PC-3 (cell line): ENCODE measurements at places on chromosomes 5 and 9. TPM values are rescaled to one million over a fixed set of nuclear protein-coding genes. Genes with fewer than 3 reads are reported as not detected.
A peak's percentile ranks its signal among the peaks of the same experiment; 100 is the strongest.

The SPATA31D4 gene
- total RNA-seq, result not detected in 2 replicates

DNA sequence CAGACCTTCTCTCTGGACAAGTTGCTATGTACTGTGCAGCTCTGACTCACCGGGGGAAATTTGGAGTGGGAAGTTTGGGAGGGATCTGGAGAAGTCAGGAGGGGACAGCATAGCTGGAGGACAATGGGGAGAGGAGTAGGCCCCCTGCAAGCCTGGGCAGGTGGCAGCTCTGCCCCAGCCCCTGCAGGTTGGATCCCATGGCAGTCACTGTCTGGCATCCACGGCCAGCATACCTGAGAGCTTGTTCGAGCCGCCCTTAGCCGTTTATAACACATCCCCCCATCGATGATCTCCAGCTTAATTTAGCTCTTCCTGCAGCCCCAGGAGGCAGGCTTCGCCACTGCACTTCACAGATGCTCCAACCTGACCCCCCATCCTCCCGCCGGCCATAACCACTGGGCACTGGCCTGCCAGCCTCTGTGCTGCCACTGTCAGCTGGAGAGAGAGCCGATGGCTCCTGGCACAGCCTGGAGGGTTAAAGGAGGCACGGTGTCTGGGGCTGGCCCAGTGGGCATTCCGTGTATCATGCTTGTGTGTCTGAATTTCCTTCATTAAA is 57.7 kb upstream of the RNU6ATAC start:
- DNase-seq, result no peak
- no peaks in the 10 kb centered on the region for H3K36me3 ChIP-seq

- H3K27ac ChIP-seq, result no peak overlapping the region
- H3K4me1 ChIP-seq, result no peaks in the 10 kb centered on the region
- H3K4me3 ChIP-seq, result no peak overlapping the region
- H3K36me3 ChIP-seq, result no peaks in the 10 kb centered on the region
- no peaks in the 10 kb centered on the region for H3K27me3 ChIP-seq
- DNase-seq, result no peak
Observed at GRCh38 chr5:156695774-156696173, 154.3 kb upstream of the PPP1R2B start.

DNA sequence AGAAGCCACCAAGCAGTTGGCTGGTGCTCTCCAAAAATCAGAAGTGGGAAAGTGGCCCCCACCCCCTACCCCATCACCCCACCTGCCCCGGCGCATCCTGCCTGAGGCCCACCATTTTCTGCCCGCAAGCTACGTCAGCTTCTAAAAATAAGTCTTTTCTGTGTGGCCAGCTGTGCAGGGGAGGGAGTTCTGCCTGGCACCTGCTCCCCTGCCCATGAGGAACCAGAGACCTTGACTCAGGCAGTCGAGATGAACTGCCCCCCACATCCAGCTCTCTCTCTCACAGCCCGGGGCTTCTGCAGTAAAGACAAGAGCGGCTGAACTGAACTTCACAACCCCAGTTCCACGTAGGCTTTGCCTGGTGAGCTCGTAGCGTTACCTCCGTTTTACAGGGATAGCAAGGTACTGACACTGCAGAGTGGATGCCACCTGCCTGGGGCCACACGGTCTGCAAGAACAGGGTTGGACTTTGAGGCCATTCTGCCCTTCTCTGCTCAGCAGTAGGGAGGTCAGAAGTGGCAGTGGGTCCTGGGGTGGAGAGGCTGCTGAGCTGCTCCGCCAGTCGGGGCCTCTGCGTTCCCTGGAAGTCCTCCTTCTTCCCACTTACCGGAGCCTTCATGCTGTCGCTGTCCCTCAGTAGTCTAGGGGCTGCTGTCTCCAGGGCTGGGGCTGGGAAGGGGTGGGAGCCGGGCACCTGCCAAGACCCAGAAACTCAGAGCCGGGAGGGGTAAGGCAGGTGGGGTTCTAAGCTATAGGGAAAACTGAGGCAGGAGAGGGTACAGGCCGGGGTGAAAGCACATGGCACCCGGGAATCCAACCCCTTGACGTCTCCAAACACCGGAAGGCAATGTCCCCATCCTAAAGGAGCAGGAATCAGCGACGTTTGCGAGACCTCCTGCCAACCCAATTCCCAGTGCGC is 781 bp downstream of the ST6GALNAC4 start:
- H3K36me3 ChIP-seq, result no peaks in the 10 kb centered on the region
- no peaks in the 10 kb centered on the region for H3K27me3 ChIP-seq
- H3K4me3 ChIP-seq, result peak overlapping the region; percentile 80
- H3K4me1 ChIP-seq, result peaks cover 36% of the 10 kb centered on the region

The MLANA gene
- total RNA-seq, result not detected in 2 replicates

The SLC24A2 gene
- not detected in 2 replicates for total RNA-seq

GRCh38 chr9:107486674-107487520 is 2.7 kb downstream of the KLF4 start:
- no peak overlapping the region for H3K27ac ChIP-seq
- peaks cover 16% of the 10 kb centered on the region for H3K4me1 ChIP-seq
- H3K27me3 ChIP-seq, result no peaks in the 10 kb centered on the region

DNA sequence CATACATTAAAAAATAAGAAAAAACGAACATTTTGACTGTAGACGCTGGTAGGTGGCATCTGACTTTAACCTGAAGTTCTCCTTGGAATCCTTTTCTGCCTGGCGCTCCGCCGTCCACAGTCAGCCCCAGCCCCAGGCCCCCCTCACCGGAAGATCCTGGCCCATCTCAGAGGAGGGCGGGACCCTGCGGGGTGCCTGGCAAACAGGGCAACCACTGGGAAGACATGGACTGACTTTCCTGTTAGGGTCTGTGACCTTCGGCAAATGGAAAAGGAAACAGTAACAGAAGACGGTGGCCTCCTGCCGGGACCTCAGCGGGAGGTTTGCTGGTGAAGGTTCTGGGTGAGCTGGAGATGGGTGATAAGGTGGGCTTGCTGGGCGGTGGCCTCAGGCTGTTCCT is 11.7 kb upstream of the EGR1 start:
- no peak overlapping the region for H3K27ac ChIP-seq
- no peaks in the 10 kb centered on the region for H3K4me1 ChIP-seq
- H3K36me3 ChIP-seq, result no peaks in the 10 kb centered on the region
- DNase-seq, result no peak
- no peaks in the 10 kb centered on the region for H3K27me3 ChIP-seq
- H3K4me3 ChIP-seq, result no peak overlapping the region

- peak; percentile 30 for DNase-seq
- no peaks in the 10 kb centered on the region for H3K4me1 ChIP-seq
- H3K36me3 ChIP-seq, result no peaks in the 10 kb centered on the region
- H3K27me3 ChIP-seq, result no peaks in the 10 kb centered on the region
- H3K4me3 ChIP-seq, result no peak overlapping the region
Observed at GRCh38 chr5:9105851-9106250, 440.0 kb downstream of the SEMA5A start.

The ADAMTSL2 gene
- not detected in 2 replicates for total RNA-seq

DNA sequence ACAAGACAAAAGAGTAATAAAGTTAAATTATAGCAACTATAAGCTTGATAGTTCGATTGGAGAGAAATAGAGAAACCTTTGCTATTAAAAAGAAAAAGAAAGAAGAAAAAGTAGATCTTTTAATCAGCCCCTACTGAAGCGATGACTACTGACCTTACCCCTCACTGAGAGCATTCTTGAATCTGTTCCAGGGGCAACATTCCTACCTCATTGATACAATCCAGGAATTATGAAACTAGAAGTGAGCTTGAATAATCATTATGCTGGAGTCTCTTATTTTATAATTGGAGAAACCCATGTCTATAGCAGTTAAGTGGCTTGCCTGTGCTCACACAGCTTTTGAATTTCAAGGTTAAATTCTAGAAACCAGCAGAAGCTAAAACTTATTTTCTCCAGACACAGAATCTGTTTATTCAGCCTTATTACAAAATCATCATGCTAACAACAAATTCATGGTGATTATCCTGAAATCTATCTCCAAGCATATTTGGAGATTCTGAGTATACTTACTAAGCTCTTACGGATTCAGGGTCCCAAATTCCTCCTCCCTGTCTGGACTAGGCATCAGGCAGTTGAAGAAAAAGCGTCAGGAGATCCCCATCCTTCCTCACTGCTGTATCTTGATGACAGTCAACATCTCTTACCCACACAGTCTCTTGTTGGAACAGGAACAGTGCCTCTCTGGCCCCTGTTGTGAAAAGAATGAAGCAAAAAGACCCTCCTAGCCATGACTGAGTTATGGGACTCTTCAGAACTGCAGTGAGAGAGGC is 547.6 kb upstream of the WWC1 start:
- DNase-seq, result peak; percentile 63
- H3K27me3 ChIP-seq, result peaks cover 62% of the 10 kb centered on the region
- peaks cover 5% of the 10 kb centered on the region; the same call in 1 of the 2 replicates for H3K4me1 ChIP-seq
- H3K27ac ChIP-seq, result no peak overlapping the region
- no peak overlapping the region for H3K4me3 ChIP-seq
- H3K36me3 ChIP-seq, result no peaks in the 10 kb centered on the region

GRCh38 chr9:2355697-2355983 is 265.9 kb upstream of the VLDLR start:
- no peaks in the 10 kb centered on the region for H3K36me3 ChIP-seq
- no peaks in the 10 kb centered on the region for H3K4me1 ChIP-seq
- peaks cover 10% of the 10 kb centered on the region; the same call in 1 of the 2 replicates for H3K27me3 ChIP-seq
- no peak for DNase-seq
- no peak overlapping the region for H3K27ac ChIP-seq
- H3K4me3 ChIP-seq, result no peak overlapping the region

DNA sequence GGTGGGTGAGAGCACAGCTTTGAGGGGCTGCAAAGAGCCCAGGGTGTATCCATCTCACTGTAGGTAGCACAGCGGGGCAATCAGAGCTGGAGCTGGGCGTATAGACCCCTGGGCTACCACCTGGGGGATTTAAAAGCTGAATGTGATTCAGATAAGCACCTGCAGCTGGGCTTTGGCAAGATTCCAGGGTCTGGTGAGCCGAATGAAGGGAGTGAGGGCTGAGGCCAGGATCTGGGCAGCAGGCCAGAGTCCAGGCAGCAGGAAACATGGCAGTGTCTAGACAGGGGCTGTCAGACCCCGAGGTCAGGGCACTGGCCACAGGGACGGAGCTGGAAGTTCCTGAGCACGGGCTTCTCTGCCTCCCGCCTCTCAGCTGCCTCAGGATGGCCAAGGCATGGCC is 8.7 kb downstream of the ASS1 start:
- H3K4me3 ChIP-seq, result no peak overlapping the region
- no peak overlapping the region for H3K27ac ChIP-seq
- peak; percentile 24 for DNase-seq
- H3K27me3 ChIP-seq, result no peaks in the 10 kb centered on the region
- H3K4me1 ChIP-seq, result peaks cover 12% of the 10 kb centered on the region; the same call in 1 of the 2 replicates

GRCh38 chr5:1736889-1737711 is 62.5 kb downstream of the MRPL36 start:
- peaks cover 57% of the 10 kb centered on the region for H3K27me3 ChIP-seq
- no peaks in the 10 kb centered on the region for H3K4me1 ChIP-seq
- no peak overlapping the region for H3K27ac ChIP-seq
- DNase-seq, result no peak

- no peaks in the 10 kb centered on the region for H3K27me3 ChIP-seq
- H3K4me1 ChIP-seq, result peaks cover 9% of the 10 kb centered on the region
- H3K27ac ChIP-seq, result no peak overlapping the region
- DNase-seq, result no peak
- no peak overlapping the region for H3K4me3 ChIP-seq
- no peaks in the 10 kb centered on the region for H3K36me3 ChIP-seq
Observed at GRCh38 chr5:153559926-153560325, 69.5 kb downstream of the GRIA1 start.

The IFNA21 gene
- total RNA-seq, result not detected in 2 replicates

- DNase-seq, result no peak
- no peaks in the 10 kb centered on the region for H3K4me1 ChIP-seq
- H3K36me3 ChIP-seq, result no peaks in the 10 kb centered on the region
- no peak overlapping the region for H3K4me3 ChIP-seq
Observed at GRCh38 chr5:62198421-62198820, 107.6 kb upstream of the KIF2A start.

The CHSY3 gene
- total RNA-seq, result 1.7 and 1.8 TPM in 2 replicates

GRCh38 chr9:114483499-114483898 is 21.8 kb downstream of the WHRN start:
- DNase-seq, result no peak
- no peak overlapping the region for H3K27ac ChIP-seq
- no peaks in the 10 kb centered on the region; the same call in none of the 2 replicates for H3K36me3 ChIP-seq
- peaks cover 9% of the 10 kb centered on the region for H3K4me1 ChIP-seq
- H3K27me3 ChIP-seq, result no peaks in the 10 kb centered on the region
- no peak overlapping the region for H3K4me3 ChIP-seq

DNA sequence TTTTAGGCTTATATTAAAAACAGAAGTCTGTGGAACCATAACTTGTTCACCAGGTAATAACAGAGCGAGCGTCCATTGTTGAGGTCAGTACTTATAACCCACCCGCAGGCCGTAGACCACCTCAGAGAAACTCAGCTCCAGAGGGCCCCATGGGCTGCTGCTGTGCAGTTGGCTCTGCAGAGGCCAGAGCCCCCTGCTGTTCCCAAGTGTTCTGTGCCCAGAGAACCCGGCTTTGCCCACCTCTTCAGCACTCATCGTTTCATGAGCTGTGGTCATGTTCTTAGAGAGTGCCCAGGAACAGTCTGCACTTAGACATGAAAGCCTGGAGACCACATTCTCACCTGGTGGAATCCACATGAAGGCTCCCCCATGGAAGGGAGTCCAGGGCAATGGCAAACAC is 50.4 kb upstream of the SLC2A8 start:
- H3K27ac ChIP-seq, result no peak overlapping the region
- H3K4me1 ChIP-seq, result no peaks in the 10 kb centered on the region
- no peaks in the 10 kb centered on the region for H3K27me3 ChIP-seq
- DNase-seq, result no peak
- no peaks in the 10 kb centered on the region for H3K36me3 ChIP-seq

DNA sequence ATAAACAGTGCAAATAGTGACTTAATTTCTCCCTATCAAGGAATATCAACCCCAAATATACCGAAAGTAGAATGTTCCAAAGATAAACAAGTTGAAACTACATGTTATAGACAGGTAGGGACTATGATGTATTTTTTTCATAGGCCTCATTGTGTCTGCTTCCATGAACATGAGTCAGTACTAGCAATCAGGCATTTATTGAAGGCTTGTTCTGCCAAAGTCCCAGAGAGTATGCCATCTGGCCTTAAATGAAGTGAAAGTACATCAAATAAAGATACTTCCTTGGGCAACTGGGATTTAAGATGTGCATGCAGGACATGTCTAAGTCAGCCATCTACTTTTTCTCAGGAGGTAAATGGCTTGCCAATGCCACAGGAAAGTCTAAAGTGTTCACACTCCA is 6.5 kb downstream of the GHR start:
- H3K27me3 ChIP-seq, result no peaks in the 10 kb centered on the region
- no peak overlapping the region for H3K4me3 ChIP-seq
- no peak overlapping the region for H3K27ac ChIP-seq
- H3K4me1 ChIP-seq, result peaks cover 5% of the 10 kb centered on the region; the same call in 1 of the 2 replicates
- DNase-seq, result peak; percentile 19

The EIF4E1B gene
- total RNA-seq, result not detected in 2 replicates

The GDF9 gene
- total RNA-seq, result not detected in 2 replicates

The NR4A3 gene
- total RNA-seq, result 0.77 and 0.98 TPM in 2 replicates

DNA sequence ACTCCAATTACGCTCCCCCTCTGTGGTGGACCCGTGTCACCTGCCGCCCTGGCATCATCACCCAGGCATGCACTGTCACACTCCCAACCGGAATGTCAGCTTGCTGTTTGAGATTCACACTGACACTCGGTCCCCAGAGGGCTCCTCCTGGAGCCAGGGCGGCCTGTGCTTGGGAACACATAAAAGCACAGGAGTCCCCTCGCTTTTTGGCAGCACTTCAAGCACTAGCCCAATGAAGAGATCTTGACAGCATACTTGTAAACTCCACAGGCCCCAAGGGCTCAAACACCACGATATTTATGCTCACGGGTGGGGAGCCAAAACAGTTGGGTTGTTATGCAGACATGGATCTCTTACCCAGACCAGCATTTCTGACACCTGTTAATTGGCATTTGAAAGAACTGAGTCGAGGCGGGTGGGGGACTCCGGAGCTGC is 90.8 kb upstream of the EGFLAM start:
- no peak for DNase-seq
- no peak overlapping the region for H3K4me3 ChIP-seq
- no peak overlapping the region for H3K27ac ChIP-seq
- no peaks in the 10 kb centered on the region for H3K36me3 ChIP-seq
